ENCODE measurements at places on chromosomes 4 and X. TPM values are rescaled to one million over a fixed set of nuclear protein-coding genes. Genes with fewer than 3 reads are reported as not detected.

The SLC16A2 gene
- total RNA-seq = 24.7 TPM

The DGAT2L6 gene
- not detected for total RNA-seq

The EMCN gene
- total RNA-seq = 7.9 TPM

The PGAM4 gene
- 0.57 TPM for total RNA-seq

The GLOD5 gene
- total RNA-seq = not detected

Measured in A673 (cell line).